CD8-positive, alpha-beta memory T cell (primary cell): ENCODE measurements at places on chromosomes 3 and 15. TPM values are rescaled to one million over a fixed set of nuclear protein-coding genes. Genes with fewer than 3 reads are reported as not detected.

The RETNLB gene
- total RNA-seq: not detected

The STAC gene
- total RNA-seq: not detected

The KLF15 gene
- 0.18 TPM for total RNA-seq

The SLC51B gene
- not detected for total RNA-seq

The CCPG1 gene
- total RNA-seq: 13.1 TPM
